ENCODE measurements at places on chromosomes 3 and 15. TPM values are rescaled to one million over a fixed set of nuclear protein-coding genes. Genes with fewer than 3 reads are reported as not detected.
A peak's percentile ranks its signal among the peaks of the same experiment; 100 is the strongest.

PATL2 gene
- polyA plus RNA-seq = 1.2 TPM

DNA sequence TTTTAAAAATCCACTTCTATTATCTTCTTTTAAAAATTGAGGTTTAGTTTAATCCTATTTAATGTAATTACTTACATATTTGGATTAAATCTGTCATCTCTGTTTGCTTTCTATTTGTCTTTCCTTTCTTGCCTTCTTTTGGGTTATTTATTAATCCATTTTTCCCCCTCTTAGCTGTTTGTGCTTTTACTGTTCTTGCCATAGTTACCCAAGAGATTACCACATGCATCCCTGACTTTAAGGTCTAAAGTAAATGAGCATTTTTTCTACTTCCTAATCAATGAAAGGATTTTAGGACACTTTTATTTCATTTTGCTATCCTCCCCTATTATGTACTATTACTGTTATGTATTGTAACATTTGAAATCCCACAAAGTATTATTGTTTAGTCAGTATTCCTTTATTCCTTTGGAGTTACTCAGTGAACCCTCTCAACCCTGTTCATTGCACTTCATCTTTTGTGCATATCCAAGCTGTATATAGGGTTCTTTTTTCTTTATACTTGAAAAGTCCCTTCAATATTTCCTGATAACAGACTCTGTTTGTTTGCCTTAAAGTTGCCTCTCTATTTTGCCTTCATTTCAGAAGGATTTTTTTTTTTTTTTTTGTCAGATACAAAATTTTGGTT, 62.7 kb downstream of the MEF2A start:
- DNase-seq = no peak
- H3K27ac ChIP-seq = no peak overlapping the region
- no peaks in the 10 kb centered on the region for H3K27me3 ChIP-seq

DNA sequence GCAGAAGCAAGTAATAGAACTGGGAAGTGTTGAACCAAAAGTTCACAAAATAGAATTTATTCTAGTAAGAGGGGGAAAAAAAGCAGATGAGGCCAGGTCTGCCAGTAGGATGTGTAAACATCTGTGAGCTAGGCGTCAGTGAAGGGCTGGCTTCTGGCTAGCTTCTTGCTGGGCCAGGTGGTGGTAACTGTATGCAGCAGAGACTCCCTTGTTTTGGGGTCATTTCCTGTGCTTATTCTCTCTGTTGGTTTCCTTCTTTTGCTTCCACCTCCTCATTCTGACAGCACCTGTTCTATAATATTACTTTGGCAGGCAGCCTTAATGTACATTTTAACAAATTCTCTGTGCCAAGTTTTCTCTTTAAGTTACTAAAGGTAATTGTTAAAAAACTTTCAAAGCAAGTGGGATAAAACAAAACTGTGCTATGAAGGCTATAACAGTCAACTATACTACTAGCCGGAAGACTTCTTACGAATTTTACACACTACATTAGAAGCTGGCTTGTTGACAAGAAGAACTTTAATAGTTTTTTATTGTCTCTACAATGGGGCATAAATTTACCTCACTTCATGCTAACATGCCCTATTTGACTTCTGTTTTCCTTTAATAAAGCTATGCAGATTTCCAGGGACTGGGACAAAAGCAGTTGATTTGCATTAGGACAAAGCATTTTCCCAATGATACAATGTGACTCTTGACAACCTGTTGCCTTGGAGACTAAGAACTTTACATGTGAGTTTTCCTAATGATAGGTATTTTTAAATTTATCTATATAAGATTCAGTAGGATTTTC, 318.8 kb upstream of the NAALADL2 start:
- no peak overlapping the region for H3K27ac ChIP-seq
- no peak overlapping the region for H3K4me3 ChIP-seq
- DNase-seq = no peak
- no peaks in the 10 kb centered on the region for H3K27me3 ChIP-seq
- no peaks in the 10 kb centered on the region for H3K36me3 ChIP-seq

ARHGEF26 gene
- polyA plus RNA-seq = 5.4 TPM

DNA sequence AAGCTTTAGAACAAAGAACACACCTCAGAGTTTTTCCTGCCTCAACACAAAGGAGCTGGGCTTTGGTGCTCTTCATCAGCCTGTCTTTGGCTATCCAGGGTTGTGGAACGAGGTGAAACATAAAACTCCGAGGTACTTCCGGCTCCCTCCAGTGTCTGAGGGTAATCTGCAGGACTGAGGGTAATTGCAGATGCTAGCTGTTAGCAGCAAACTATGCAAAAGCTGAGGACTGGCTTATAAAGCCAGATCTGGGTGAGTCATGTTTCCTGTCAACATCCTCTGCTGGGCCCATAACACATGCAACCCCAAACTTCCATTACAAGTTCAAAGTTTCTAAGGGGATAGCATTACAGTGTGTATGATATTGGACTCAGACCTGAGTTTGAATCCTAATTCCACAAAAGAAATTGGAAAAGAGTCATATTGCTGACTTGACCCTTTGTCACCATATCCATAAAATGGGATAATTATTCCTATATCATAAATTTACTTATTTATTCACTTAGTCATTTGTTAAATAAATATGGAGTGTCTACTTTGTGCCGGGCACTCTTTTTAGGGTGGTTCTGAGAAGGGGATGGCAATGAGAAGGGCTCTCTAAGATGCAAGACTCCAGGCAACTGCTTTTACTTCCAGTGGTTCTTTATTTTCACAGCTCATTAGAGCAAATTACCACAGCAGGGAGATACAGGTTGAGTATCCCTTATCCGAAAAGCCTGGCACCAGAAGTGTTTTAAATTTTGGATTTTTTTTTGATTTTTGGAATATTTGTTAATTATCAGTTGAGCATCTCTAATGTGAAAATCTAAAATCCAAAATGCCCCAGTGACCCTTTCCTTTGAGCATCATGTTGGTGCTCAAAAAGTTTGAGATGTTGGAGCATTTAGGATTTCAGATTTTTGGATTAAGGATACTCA, 9.5 kb upstream of the TRIM69 start:
- no peaks in the 10 kb centered on the region for H3K27me3 ChIP-seq
- DNase-seq = peak; percentile 73
- peak overlapping the region; percentile 98 for H3K27ac ChIP-seq

CFAP91 gene
- polyA plus RNA-seq = 0.92 TPM

FAM162A gene
- 277 TPM for polyA plus RNA-seq

GRCh38 chr3:22555753-22556435, 647.2 kb upstream of the UBE2E2 start:
- no peaks in the 10 kb centered on the region for H3K27me3 ChIP-seq
- H3K4me3 ChIP-seq = no peak overlapping the region
- H3K36me3 ChIP-seq = no peaks in the 10 kb centered on the region
- no peak for DNase-seq
- no peaks in the 10 kb centered on the region for H3K4me1 ChIP-seq

DNA sequence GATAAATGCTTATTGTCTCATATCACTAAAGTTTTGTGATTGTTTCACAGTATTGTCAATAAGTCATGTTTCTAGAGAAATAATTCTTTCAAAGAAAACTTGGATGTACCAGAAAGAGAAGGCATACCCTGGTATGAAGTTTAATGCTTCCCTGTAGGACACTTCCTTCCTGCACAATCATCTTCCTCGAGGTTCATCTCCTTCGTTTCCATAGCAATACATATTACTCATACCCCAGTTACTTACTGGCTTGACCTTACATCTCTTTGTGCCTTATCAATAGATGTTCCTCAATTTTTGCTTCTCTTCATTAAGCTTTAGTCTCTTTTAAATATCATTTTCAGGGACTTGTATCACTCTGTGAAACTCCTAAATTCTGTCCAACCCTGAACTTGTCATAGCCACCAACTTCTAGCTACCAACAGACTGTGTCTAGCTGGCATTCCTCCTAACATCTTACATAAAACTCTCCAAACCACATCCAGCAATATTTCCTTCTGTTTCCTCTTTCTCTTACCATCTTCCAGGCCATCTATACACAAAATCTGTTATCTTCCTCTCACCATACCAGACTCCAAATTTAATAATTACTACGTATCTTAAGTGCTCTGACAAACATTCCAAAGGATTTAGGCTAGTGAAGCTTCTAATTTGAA, 134.3 kb downstream of the GADL1 start:
- DNase-seq = no peak
- H3K4me3 ChIP-seq = no peak overlapping the region
- H3K27me3 ChIP-seq = no peaks in the 10 kb centered on the region
- H3K4me1 ChIP-seq = peaks cover 10% of the 10 kb centered on the region

DNA sequence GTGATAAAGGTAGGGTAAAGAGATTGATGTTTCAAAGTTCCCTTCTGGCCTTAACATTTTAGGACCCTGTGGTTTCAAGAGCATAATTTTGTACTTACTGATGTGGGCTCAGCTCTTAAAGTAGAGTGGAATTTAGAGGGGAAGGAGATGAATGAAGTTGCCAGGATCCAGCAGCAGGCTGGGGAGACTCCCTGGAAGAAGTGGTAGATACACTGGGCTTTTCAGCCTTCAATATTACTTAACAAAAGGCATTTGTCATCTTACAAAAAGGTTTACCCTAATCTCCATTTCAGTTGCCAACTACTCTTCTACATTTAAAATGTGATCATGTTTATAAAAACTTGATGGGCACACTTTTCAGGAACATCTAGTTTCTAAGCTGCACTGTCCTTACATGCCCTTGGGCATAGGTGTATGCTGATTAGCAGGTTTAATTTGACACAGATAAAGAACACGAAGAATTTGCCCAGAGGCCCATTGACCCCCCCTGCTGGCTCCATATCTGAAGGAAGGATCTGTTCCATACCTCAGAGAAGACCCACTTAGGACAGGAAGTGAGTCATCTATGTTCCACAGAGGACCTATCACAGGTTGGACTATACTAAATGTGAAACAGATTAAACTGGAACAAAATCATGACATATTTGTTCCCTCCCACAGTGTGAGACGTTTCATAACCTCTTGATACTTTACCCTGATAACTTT, 93.0 kb upstream of the LPP start:
- H3K4me1 ChIP-seq = peaks cover 12% of the 10 kb centered on the region
- no peak overlapping the region for H3K4me3 ChIP-seq
- no peaks in the 10 kb centered on the region for H3K27me3 ChIP-seq
- DNase-seq = no peak
- H3K36me3 ChIP-seq = no peaks in the 10 kb centered on the region
- no peak overlapping the region for H3K27ac ChIP-seq

GRCh38 chr3:193400304-193400703, 21.8 kb upstream of the ATP13A5 start:
- no peaks in the 10 kb centered on the region for H3K4me1 ChIP-seq
- no peaks in the 10 kb centered on the region for H3K36me3 ChIP-seq
- H3K27ac ChIP-seq = no peak overlapping the region
- no peak for DNase-seq

- no peaks in the 10 kb centered on the region for H3K4me1 ChIP-seq
- no peaks in the 10 kb centered on the region for H3K27me3 ChIP-seq
- no peak overlapping the region for H3K27ac ChIP-seq
- no peak for DNase-seq
- peaks cover 77% of the 10 kb centered on the region for H3K36me3 ChIP-seq
- no peak overlapping the region for H3K4me3 ChIP-seq
These were observed 33.0 kb upstream of the TEX264 start for GRCh38 chr3:51637941-51638471.

GABRA5 gene
- not detected for polyA plus RNA-seq

DNA sequence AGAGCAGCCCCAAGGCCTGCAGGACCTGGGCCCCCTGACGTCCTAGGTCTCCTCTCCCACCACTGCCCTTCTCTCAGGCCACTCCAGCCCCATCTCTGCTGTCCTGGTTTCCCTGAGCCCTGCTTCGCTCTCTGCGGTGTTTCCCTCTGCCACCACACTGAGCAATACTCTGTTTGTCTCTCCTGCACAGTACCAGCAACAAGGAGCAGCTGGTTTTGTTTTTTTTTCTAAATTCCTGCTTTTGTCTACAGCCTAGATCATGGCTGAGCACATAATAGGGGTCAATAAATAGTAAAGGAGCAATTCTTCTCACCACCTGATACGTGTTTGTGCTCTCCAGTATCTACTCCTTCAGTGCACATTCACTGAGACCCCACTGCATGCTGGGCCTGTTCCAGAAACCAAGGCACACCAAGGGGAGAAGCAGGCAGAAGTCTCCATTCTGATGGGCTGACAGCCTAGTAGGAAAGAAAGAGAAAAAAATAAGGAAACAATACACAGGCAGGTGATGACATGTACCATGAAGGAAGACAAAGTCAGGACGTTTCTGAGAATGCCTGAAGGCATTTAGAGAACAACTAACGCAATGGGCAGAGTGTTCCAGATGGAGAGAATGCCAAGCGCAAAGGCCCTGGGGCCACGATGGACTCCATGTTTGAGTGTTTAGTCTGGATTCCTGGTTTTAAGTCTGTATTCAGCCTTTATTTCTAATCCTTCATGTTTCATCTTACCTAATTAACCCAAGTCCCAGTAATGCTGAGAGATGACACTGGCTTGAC, 6.0 kb upstream of the ACAD9 start:
- no peaks in the 10 kb centered on the region for H3K36me3 ChIP-seq
- no peak for DNase-seq
- no peak overlapping the region for H3K4me3 ChIP-seq
